ENCODE measurements at places on chromosomes 16 and 17. TPM values are rescaled to one million over a fixed set of nuclear protein-coding genes. Genes with fewer than 3 reads are reported as not detected.

DNA sequence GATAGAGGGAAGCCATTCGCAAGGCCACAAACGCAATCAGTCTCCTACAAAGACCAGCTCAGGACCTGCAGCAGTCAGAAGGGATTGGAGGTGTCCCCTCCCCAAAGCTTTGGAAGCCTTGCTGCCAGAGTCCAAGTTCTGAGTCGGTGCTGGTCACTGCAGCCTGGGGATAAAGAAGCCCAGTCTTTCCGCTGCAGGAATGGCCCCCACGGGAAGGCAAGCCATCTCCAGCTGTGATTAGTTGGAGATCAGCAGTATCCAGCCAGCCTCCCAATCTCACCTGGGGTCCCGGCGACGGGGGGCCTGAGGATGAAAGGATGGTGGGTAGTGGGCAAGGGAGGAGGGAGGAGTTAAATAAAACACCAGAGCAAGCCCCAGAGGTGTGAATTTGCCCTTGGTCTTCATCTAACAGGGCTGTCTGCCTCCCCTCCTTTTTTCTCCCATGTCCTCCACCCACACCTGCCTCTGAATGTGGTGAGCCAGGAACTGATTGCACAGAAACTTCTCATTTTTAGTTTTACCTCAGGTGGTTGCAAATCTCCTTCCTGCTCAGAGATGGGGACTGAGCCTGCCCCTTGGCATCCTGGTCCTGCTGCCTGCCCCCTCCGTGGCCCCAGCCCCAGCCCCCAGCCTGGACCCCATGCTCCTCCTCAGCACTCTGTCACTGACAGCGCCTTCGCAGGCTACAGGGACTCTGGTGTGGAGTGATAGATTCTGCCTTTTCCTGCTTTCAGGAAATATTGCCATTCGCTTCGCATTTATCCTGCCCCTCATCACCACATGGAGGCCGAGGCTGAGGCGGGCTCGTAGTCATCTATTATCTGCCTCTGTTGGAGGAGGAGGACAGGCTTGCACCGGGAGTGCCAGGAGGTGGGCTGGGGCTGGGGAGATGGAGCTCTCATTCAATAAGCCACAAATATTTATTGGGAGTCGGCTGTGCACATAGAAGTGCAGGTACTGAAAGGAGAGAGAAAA is 262.9 kb upstream of the SDK2 start:
- DNase-seq, result no peak
- no peak overlapping the region for H3K27ac ChIP-seq
- H3K36me3 ChIP-seq, result no peaks in the 10 kb centered on the region
- H3K27me3 ChIP-seq, result peaks cover 63% of the 10 kb centered on the region
- peaks cover 2% of the 10 kb centered on the region for H3K4me1 ChIP-seq
- H3K4me3 ChIP-seq, result no peak overlapping the region

DNA sequence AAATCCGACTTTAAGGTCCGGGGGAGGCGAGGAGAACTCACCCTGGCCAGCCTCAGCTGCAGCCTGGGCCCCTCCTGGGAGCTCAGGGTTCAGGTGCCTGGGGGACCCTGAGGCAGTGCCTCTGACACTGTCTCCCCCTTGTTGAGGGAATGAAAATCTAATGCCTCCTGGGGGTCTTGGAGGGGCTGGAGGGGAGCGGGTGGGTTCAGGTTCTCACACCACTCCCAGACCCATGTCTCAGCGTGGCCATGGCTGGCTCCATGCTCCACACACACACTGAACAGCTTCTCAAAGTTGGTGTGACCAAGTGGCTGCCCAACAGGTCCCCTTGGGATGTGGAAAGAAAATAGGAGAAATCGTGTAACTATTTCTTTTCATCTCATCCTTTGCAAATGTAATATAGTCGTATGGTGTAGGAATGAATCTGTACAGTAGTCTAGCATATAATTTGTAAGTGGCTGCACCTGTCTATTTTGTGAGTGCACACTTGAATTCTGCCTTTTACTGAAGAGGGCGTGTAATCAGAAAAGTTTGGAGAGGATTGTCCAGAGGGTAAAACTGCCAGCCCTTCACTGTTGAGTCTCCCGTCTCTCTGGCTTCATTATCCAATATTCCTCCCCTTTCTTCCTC is 788 bp upstream of the PRCD start:
- DNase-seq, result peak; percentile 60
- H3K27ac ChIP-seq, result no peak overlapping the region
- peak overlapping the region; percentile 46 for H3K4me3 ChIP-seq

DNA sequence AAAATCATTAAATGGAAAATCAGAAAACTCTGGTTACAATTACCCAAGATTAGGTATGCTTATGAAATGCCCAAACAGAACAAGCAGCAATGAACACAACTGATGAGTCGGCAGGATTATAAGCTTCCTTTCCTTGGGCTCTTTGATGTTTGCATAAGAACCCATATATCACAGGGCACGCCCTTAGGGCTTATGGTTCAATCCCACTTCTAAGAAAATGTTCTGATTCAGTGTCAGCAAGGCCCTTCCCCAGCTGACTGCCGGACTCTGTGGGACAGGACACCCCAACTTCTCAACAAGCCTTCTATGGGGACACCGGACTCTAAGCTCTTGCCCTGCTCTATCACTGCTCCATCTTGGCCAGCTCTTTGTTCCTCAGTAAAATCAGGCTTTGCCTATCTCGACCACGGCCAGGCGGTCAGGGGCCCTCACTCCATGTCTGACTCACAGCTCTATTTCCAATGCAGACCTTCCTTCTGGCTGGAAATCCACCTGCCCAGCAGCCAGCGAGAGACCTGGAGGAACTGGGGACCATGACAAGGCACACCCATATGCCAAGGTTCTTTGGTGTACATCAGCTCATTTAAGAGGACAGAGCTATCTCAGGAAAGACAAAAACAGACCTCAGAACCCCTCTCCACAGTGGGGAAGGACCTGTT is 26.8 kb downstream of the LITAFD start:
- peaks cover 15% of the 10 kb centered on the region for H3K4me1 ChIP-seq
- peak overlapping the region; percentile 34 for H3K27ac ChIP-seq
- H3K36me3 ChIP-seq, result peaks cover 31% of the 10 kb centered on the region
- H3K27me3 ChIP-seq, result no peaks in the 10 kb centered on the region
- DNase-seq, result no peak

DNA sequence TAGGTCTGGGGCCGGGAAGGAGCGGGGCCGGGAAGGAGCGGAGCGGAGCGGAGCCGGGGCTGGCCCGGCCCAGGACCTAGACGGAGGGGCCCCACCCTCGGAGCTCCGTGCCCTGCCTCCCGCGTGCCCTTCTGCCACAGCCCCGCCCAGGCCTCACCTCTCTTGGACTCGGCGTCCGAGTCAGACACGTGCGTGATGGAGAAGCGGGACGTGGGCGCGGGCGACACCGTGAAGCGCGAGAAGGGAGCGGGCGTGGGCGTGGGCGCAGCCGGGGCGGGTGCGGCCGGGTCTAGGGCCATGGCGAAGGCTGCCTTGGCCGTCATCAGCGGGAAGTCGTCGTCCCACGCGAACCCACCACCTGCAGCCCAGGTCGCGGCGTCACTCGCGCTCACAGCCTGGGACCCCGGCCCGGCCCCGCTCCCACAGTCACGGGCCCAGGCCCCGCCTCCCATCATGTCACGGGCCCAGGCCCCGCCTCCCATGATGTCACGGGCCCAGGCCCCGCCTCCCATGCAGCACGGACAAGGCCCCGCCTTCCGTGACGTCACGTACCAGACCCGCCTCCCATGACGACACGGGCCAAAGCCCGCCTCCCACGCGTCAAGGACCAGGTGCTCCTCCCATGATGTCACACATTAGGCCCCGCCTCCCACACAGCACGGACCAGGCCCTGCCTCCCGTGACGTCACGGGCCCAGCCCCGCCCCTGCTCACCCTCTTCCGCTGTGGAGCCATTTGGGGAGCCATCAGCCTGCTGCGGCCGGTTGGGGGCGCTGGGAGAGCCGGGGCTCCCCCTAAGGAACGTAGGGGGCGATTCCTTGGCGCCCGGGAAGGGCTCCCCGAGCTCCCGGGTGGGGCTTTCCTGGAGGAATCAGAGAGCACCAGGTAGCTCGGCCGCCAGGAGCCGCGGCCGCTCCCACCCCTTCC is 45.8 kb upstream of the PVALEF start:
- H3K27ac ChIP-seq, result peak overlapping the region; percentile 17
- peaks cover 9% of the 10 kb centered on the region for H3K4me1 ChIP-seq
- H3K36me3 ChIP-seq, result no peaks in the 10 kb centered on the region
- no peaks in the 10 kb centered on the region for H3K27me3 ChIP-seq
- no peak for DNase-seq

DNA sequence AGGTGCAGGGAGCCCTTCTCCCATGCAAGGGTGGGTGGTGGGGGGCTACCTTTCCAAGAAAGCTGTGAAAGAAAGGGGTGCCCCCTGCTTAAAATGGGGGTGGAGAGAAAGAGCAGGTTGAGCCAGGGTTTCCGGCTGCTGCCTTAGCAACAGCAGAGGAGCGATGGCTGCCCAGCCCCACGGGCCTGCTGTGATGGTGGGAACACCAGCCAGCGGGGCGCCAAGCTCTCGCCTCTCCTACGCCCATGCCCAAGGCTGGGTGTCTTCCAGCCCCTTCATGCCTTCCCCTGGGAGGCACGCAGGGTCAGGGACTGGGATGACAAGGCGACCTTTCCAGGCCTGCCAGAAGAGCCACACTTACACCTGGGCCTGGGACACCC is 3.0 kb downstream of the FMNL1 start:
- H3K27ac ChIP-seq, result no peak overlapping the region
- H3K27me3 ChIP-seq, result peaks cover 5% of the 10 kb centered on the region

GRCh38 chr17:57806167-57806830 is 43.5 kb downstream of the MRPS23 start:
- no peak overlapping the region for H3K27ac ChIP-seq
- DNase-seq, result no peak
- H3K36me3 ChIP-seq, result peaks cover 1% of the 10 kb centered on the region
- no peak overlapping the region for H3K4me3 ChIP-seq

DNA sequence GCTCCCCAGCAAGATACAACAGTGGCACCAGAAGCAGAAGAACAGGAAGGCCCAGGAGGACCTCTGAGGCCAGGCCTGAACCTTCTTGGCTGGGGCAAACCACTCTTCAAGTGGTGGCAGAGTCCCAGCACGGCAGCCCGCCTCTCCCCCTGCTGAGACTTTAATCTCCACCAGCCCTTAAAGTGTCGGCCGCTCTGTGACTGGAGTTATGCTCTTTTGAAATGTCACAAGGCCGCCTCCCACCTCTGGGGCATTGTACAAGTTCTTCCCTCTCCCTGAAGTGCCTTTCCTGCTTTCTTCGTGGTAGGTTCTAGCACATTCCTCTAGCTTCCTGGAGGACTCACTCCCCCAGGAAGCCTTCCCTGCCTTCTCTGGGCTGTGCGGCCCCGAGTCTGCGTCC is 11.9 kb downstream of the CES3 start:
- no peaks in the 10 kb centered on the region for H3K4me1 ChIP-seq
- no peaks in the 10 kb centered on the region for H3K36me3 ChIP-seq
- H3K4me3 ChIP-seq, result no peak overlapping the region
- peaks cover 7% of the 10 kb centered on the region for H3K27me3 ChIP-seq

DNA sequence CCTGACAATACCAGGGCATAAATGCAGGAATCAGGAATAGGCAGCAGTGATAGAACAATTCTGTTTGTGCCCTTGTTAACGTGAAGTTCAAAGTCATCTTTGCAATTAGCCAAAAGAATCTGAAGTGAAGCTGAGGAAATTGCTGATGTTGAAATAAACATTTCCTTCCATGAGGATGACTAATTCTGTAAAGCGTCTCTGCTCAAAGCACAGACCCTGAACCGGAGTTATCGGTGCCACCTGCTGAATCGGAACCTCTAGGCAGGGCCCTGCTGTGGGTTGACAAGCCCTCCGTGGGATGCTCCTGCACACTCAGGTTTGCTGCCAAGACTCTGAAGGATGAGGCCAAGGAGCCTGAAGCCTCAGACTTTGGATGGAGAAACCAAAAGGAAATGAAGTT is 37.0 kb upstream of the CDH1 start:
- no peak overlapping the region for H3K4me3 ChIP-seq
- peaks cover 16% of the 10 kb centered on the region for H3K4me1 ChIP-seq
- H3K27ac ChIP-seq, result no peak overlapping the region

MPDU1 gene
- total RNA-seq, result 35.9 TPM

KRT34 gene
- total RNA-seq, result not detected

RDM1 gene
- 0.35 TPM for total RNA-seq

KRTAP4-12 gene
- not detected for total RNA-seq

All from chondrocyte (in vitro differentiated cells).